Right renal pelvis (tissue), 4 donors: ENCODE measurements at places on chromosomes 16 and 17.

- no peak for DNase-seq
These were observed at the start of gene ITGA2B for GRCh38 chr17:44389281-44389680. TSS of gene ITGA2B (minus strand) at chr17:44389649. CDS start at chr17:44389473, 176 bp downstream.

- no peak for DNase-seq
These were observed 86.7 kb downstream of the ZFHX3 start for GRCh38 chr16:72961115-72961832.

- DNase-seq: no peak
These were observed 325.2 kb downstream of the HS3ST4 start for GRCh38 chr16:26016989-26017388.

- no peak for DNase-seq
These were observed 12.0 kb upstream of the SLC39A11 start for GRCh38 chr17:73104450-73104849.

DNA sequence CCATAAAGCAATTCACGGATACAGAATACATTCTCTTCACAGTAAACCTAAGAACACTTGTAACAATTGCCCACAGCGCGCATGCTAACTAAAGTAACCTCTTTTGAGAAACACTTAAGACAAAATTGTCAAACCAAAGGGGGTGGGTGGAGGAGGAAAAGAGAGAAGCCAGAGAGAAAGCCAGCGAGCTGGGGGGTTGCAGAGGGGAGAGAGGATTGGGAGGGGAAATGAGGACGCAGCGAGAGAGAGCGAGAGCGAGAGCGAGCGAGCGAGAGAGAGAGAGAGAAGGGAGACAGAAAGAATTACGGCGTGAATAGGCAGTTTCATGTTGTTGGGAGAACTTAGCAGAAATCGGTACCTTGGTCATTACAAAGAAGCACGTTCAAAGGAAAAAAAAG lies 1.6 kb upstream of the HOXB7 start:
- DNase-seq: no peak

GRCh38 chr16:59612094-59612493 lies 878.0 kb upstream of the GOT2 start:
- DNase-seq: no peak

GRCh38 chr16:75943705-75944514 lies 217.6 kb upstream of the CPHXL start:
- DNase-seq: no peak

DNA sequence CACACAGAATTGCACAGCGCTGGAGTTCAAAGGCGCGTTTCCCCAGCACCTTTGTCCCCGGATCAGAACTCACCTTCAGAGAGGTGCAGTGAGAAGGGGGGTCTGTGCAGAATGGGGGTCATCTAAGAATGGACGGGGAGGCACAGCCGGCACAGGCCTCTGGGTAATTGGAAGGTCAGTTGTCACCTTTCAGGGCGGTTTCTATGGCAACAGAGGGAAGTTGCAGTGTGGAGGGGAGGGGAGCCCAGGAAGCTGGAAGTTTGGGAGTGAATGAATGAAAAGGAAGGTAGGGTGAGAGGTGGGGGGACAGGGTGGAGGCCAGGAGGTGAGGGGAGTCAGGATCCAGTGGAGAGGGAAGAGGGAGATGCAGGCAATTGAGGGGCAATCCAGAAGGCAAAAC lies 12.4 kb upstream of the KCNG4 start:
- no peak for DNase-seq

GRCh38 chr17:42287305-42287976 lies 857 bp upstream of the STAT5A start:
- no peak for DNase-seq

GRCh38 chr16:11188801-11189740 lies 66.9 kb downstream of the SOCS1 start:
- DNase-seq: no peak

- DNase-seq: no peak
These were observed 1.9 kb downstream of the FOXJ1 start for GRCh38 chr17:76138896-76139752.

- DNase-seq: no peak
These were observed 53.0 kb downstream of the ENGASE start for GRCh38 chr17:79127534-79128135.

- DNase-seq: no peak
These were observed 117.6 kb downstream of the C16orf78 start for GRCh38 chr16:49491106-49491670.

- DNase-seq: no peak
These were observed 21.5 kb downstream of the MYO18A start for GRCh38 chr17:29158488-29159275.

DNA sequence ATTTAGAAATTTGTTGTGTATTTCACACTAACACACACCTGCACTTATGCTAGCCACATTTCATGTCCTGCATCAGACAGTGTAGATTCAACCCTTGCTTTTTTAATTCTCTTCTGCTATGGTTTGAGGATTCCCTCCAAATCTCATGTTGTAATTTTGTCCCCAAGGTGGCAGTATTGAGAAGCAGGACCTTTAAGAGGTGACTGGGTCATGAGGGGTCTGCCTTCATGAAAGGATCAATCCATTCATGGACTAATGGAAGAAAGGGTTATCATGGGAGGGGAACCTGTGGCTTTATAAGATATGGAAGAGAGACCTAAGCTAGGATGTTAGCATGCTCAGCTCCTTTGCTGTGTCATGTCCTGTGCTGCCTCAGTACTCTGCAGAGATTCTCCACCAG lies 1032.2 kb downstream of the CDH11 start:
- DNase-seq: no peak

GRCh38 chr17:36501963-36502362 lies 15.5 kb downstream of the ZNHIT3 start:
- DNase-seq: no peak

- DNase-seq: no peak
These were observed 1380.6 kb downstream of the CDH8 start for GRCh38 chr16:60655514-60656153.

GRCh38 chr16:3938471-3938842 lies 57.9 kb upstream of the CREBBP start:
- no peak for DNase-seq

DNA sequence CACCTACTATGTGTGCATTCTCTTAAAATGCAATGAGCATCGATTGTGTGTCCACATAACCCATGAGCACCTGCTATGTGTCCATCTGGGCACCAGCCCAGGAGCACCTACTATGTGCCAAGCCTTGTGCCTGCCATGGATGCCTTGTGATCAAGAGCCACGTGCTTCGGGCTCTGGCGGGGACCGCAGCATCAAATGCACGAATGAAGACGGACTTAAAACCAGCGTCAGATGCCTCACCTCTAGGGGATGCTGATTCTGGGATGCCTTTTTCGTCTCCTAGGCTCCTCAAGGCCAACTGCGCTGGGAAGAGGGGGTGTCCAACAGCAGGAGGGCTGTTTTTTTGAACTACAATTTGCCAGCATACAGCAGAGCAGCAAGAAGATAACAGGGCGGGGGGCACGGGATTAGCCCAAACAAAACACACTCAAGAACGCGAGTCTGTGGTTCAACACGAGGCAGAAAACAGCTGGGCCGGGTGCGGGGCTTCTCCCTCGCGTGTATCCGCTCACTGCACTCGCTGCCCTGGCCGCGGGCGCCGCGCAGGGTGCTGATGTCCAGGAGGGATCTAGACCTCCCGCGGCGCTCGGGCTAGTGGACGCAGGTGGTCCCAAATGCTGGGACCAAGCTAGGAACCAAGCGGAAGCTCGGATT lies 1.2 kb upstream of the GLIS2 start:
- no peak for DNase-seq

- no peak for DNase-seq
These were observed 6.5 kb downstream of the UNC119 start for GRCh38 chr17:28545787-28546415.

GRCh38 chr17:31787857-31788570 lies 71.0 kb downstream of the COPRS start:
- no peak for DNase-seq

DNA sequence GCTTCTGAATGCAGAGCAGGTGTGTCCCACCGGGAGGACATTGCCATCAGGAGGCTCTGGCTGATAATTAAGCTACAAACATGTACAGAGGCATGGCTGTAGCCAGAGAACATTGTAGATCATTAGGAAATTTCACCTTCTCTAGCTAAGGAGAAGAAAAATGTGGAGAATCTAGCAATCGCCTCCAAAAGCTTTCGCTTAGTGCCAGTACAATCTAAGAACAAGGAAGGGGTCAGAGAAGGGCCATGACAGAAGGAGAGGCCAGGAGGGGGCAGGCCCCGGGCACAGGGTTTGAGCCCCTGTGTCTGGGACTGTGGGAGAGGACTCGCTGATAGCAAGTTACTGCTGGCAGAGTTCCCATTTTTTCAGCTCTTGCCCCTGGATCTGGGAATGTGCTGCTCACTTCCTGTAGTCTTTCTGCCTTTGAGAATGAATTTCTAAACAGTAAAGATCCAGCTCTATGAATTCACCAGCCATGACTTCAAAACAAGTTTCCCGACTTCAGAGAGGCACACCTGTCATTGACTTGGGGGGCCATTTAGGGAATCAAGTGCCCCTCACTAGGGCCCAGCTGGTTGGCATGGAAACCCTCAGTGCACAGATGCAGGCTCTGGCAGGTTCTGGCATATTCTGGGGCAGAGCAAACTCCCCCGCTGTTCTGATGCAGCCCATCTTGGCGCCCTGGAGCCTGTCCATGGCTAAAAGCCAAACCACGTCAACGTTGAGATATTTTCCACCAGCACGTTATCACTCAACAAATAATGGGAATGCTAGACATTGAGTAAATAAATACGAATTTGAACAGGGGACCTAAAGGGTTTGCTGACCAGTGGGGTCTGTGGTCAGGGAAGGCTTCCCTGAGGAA lies 59.5 kb upstream of the CACNG4 start:
- DNase-seq: no peak

DNA sequence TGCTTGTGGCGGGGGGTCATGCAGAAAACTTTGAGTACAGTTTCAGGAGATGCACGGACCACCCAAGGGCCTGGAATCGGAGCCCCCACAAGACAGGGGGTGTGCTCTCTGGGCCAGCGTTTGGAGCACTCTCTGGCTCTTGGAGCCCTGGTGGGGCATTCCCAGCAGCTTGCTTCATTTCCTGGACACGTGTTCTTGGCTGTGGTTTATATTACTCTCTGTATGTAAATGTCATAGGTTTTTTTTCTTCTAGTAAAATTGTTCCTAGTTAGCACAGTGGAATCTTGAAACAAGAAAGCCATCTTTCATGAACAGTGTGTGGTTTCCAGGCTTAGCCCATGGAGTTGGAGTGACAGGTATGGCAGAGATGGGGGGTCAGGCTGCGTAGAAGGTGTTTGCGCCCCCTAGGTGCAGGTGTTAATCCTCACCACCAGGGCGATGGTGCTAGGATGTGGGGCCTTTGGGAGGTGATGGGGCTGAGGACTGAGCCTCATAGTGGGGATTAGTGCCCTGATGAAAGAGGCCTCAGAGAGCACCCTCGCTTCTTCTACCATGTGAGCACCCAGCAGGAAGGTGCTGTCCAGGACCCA lies 79.8 kb downstream of the JPH3 start:
- DNase-seq: no peak

DNA sequence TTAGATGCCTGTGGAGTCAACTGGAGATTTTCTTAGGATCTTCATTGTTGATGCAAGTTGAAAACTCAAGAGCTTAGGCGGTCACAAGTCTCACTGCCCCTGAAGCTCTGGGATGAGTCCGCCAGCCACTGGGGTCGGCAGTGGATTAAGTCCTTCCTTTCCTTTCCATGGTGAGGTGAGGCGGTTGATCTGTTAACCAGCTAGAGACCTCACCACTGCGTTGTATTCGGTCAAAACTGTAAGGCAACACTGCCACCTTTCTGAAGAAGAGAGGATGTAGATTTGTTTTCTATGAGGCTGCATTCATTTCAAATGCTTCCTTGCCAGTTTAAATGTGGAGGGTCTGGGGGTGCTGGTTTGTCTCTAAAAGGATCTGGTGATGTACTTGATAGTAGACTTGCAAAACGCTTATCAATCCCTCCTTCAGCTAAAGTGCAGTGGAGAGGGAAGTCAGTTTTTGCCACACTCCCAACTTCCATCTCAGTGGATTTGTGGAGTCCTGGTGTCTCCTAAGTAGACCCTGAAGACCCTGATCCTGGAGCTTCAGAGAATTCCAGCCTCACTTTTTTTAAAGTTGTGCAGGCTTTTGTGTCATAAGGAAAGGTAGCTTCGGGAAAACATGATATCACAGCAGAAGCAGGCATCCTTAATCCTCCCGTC lies 1.7 kb downstream of the MYOCD start:
- DNase-seq: no peak

- no peak for DNase-seq
These were observed 8.3 kb downstream of the TRIM65 start for GRCh38 chr17:75888484-75888883.

- no peak for DNase-seq
These were observed 83.0 kb downstream of the WWP2 start for GRCh38 chr16:69845181-69845580.

DNA sequence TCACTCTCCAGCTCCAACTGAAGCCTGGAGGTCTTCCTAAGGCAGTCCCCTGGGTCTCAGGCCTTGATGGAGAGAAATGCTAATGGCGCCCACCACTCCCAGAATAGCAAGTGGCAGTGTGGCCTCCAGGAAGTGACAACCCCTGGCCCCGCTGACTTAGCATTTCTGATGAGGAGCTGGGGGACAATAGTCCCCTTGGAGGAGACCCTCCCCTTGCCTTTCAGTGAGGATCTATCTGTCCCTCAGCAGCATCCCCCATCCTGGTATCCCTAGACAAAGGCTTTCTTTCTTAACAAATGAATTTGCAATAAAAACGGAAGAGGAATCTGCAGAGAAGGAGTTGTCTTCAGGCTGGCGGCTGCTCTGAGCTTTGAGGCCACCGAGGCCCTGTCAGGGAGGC lies 68.8 kb downstream of the LITAF start:
- no peak for DNase-seq

DNA sequence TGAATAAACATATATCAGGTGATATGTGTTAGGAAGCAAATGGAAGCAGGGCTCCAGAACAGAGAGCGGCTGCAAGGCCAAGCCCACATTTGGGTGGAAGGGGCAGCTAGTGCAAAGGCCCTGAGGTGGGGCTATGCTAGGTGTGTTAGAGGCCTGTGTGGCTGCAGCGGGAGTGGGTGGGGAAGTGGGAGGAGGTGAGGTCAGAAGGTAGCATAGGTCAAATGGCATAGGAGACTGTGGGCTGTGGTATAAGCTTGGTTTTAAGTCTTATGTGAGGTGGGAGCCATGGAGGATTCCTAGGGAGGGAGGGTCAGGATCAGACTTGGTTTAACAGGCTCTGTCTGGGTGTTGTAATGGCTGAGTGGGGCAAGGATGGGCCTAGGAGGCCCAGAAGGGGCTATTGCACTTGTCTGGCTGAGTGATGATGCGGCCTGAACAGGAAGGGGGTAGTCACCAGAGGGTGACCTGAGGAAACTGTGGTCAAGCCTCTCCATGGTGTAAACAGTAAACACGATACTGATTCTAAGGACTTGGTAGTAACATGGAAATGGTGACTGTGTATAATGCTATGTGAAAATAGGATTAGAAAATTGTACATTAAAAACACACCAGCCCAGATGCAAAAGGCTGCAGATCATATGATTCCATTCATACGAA lies 31.1 kb downstream of the RAI1 start:
- DNase-seq: no peak

- DNase-seq: no peak
These were observed 3.1 kb downstream of the MINK1 start for GRCh38 chr17:4836221-4836620.

GRCh38 chr16:66369055-66369592 lies 2.6 kb downstream of the CDH5 start:
- no peak for DNase-seq
